ENCODE measurements at places on chromosomes 6 and 20.

DNA sequence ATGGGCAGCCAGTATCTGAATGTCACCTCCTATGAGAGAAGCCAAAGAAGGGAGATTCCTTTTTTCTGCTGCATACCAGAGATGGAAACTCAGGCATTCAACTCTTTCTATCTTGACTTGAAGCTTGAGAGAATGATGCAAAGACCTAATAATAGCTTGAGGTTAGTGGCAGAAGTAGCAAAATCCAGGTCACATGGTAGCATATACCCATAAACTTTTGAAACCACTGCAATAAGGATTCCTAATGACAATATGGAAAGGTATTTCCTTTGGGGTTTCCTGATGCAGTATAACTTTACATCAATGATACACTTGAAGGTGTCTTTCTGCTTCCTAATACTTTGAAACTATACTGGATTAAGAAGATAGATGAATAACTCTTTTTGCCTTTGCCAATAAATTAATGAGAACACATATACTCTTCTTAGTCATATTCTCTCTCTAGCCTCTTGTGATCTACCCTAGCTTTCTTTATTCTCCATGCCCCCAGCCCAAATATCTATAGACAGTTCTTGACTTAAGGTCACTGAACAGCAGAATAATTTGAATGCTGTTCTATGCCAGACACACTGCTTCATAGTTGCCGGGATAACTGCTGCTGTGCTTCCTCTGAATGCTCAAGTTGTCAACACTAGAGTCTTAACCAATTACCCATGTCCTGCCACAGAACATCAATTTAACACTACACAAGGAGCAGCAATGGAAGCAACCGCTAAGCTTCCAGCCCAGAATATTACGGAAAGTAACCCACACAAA is 155.5 kb upstream of the SIM1 start:
- no peak for DNase-seq

GRCh38 chr20:1005452-1006027 is 3.4 kb upstream of the RSPO4 start:
- no peak for DNase-seq

DNA sequence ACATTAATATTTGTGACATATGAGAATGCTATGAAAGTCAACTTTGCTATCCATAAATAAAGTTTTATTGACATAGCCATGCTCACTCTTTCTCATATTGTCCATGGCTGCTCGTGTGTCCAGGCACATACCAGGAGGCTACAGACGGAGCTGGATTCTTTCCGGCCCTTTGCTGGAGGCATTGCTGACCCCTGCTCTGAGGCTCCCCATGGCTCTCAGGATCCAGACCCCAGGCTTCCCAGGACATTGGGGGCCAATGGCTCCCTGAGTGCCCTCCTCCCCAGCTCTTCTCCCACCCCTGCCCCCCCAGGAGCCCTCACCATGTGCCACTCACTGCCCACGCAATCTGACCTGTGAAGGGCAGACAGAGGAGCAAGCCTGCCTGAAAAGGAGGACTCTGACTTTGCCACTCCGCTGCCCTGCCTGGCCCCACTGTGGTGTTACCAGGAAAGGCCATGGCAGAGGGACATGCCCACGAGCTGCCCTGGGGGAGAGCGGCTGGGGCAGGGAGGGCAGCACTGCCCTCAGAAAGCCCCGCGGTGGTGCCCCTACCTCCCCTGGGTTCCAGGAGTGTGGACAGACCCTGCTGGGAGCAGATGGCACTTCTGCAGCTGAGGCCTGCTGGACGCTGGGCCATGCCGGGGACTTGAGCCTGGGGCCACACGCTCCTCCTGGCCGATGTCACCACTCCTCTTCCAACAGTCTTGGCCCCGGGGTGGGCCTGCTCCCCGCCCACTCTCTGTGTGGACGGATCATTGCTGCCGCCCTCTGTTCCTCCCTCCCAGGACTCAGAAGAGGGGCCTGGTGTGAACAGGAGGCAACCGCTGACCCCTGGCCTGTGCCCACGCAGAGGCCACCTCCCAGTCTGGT is 97.8 kb upstream of the BHLHE23 start:
- no peak for DNase-seq

DNA sequence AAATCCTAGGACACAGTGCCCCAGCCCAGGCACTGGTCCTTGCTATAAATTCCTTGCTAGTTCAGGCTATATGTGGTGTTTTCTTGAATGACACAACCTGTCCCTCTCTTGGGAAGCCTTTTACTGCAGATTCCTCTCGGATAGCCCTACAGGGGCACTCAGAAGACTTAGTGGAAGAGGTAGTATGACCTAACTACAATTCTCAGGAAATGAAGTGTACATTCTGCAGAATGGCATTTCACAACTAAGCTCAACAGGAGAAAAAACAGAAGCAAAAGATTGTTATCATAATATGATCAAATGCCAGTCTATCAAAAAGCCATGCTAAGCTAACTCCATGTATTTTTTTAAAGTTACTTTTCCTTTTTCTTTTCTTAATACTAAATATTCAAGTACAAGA is 66.3 kb upstream of the FBXL4 start:
- no peak for DNase-seq

Measured in osteocyte (in vitro differentiated cells).